GM23338 (cell line): ENCODE measurements at places on chromosomes 3 and 15.
A peak's percentile ranks its signal among the peaks of the same experiment; 100 is the strongest.

GRCh38 chr3:137039570-137039969 is 81.8 kb downstream of the IL20RB start:
- no peak for DNase-seq

DNA sequence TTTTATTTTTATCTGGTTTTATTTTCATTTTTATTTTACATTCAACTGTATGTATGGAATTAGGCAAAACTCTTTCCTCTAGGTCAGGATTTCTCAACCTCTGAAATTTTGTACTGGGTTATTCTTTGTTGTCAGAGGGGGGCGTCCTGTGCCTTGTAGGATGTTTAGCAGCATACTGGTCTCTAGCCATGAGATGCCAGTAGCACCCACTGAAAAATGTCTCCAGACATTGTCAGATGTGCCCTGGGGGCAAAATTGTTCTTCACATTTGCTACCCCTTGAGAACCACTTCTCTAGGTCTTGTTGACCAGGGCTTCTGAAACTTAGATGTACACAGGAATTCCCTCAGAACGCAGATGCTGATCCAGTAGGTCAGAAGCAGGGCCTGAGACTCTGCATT is 5.4 kb downstream of the CHRNA5 start:
- peak; percentile 35 for DNase-seq

DNA sequence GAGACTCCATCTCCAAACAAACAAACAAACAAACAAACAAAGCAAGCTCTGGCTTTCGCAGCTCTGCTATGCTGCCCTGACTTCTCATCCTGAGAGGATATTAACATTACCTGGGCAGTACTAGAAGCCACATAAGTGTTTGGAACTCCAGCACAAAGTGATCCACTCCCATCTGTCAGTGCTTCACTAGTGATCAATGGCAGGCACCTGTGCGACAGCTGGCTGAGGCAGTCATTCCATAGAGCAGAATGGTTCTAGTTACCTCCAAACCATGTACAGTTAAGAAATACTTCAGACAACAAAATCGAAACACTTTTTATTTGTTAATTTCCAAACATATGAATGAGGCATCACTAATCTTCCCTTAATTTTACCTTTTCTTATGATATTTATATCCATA is 2.8 kb upstream of the MB21D2 start:
- no peak for DNase-seq

DNA sequence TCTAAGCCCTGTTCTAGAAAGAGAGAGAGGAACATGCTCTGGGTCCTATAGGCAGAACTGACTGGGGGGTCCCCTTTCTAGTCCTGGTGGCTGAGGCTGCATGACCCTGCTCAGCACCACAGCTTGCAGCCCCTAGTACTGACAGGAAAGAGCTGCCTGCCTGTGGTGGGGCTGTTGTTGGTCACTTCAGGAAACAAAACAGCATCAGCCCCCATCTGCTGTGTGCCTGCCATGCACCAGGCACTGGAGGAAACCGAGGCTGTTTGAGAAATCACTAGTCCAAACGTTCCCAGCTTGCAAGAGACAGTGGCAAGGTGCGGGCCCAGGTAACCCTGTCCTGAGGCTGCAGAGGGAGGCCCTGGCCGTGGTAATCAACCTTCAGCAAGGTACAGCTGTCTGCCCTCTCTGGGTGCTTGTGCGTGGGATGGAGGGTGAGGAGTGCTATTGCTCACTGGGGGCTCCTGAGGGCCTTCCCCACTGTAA is 90.6 kb downstream of the IQSEC1 start:
- no peak for DNase-seq

DNA sequence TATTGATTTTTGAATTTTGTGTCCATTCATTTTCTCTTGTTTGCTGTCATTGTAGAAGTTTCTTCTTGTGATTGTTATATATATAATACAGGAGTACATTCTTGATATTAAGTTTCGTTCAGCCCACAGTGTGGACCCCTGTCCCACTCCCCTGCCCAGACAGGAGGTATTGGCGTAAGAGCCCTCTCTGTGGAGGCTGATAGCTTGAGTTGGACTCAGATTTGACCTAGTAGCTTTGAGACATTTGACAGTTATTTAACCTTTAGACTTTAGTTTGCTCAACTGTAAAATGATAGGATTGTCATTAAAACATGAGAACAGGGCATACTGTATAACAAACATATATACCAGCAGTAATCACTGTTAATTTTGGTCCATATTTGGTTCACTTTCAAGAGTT is 27.1 kb downstream of the GPR171 start:
- DNase-seq, result no peak
